ENCODE measurements at places on chromosomes 5 and 9.

DNA sequence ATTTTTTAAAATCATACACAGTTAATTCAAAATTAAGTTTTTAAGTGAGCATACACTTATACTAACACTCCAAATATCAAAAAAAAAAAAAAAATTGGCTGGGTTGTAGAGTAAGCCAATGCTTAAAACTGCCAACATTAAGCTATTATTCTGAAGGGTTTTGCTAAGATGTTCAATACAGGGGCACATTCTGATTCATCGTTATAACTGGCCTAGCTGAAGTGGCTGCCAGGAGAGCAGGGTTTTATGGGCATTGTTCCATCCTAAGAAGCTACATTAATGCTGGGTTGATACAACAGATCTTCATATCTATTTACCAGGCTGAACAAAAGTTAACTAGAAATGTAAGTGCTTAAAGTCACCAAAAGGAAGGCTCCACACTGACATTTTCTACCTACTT, 13.4 kb downstream of the ELAVL2 start:
- DNase-seq = no peak

DNA sequence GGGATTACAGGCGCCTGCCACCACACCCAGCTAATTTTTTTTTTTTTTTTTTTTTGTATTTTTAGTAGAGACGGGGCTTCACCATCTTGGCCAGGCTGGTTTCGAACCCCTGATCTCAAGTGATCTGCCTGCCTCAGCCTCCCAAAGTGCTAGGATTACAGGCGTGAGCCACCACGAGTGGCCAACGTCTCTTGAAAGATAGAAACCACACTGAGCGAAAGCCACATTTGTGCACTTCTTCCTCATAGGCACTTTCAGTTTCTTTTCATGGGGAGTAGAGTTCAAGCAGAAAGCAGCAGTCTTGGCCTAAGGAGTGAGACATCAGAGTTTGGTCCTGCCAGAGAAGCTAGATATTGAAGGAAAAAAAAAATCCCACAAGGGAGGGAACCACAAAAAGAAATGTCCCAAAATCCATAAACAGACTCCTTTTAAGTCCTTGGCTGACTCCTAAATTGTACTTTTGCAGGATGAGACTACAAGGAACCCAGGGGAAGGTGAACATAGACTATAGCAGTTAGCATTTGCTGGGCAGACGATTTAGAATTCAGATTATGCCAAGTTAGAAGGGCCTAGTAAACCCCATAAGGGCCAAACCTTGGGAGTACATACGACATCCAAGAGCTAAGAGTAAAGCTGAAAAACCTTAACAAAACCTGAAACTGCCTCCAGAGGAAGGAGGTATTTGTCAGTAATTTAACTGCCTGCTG, 43.9 kb upstream of the GLIPR2 start:
- no peak for DNase-seq

- no peak for DNase-seq
Measured at GRCh38 chr5:1783216-1783554, 16.5 kb downstream of the MRPL36 start.

- DNase-seq = no peak
Measured at GRCh38 chr9:5786370-5787127, 46.4 kb downstream of the ERMP1 start.

- DNase-seq = no peak
Measured at GRCh38 chr9:135165756-135166519, 78.5 kb downstream of the OLFM1 start.

DNA sequence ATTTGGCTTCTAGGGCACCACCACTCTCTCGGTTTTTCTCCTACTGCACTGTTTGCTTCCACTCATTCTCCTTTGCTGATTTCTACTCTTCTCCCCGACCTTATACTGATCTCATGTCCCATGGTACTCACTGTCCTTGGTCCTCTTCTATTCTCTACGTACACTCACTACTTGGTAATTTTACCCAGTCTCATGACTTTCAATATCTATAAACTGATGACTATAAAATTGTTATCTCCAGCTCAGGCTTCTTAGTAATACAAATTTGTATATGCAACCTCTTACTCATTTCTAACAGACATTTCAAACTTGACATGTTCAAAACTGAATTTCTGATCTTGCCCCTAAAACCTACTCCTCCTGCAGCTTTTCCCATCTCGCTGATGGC, 4.1 kb downstream of the RAPGEF6 start:
- no peak for DNase-seq

GRCh38 chr9:96025995-96026602, 150.6 kb downstream of the ERCC6L2 start:
- DNase-seq = no peak

GRCh38 chr5:1304033-1304432, 9.2 kb upstream of the TERT start:
- no peak for DNase-seq

DNA sequence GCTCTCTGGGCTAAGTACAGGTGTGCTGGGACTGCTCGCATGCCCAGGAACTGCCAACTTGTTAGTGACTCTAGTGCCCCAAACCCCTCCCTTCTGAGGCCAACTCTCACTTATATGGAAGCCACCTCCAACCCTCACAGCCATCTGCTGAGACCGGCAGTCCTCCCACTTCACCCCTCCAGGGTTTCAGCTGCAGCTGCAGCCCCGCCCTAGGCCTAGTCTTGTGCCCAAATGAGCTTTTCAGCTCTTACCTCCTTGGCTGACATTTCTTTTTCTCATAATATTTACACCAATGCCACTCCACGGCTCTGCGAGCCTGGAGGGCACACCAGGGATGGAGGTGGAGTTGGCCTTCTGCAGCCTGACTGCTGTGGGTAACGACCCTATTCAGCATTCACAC, 166.6 kb downstream of the ROR2 start:
- no peak for DNase-seq

GRCh38 chr5:7271435-7272084, 124.4 kb upstream of the ADCY2 start:
- no peak for DNase-seq

GRCh38 chr9:77891128-77891800, 140.3 kb downstream of the GNAQ start:
- no peak for DNase-seq

DNA sequence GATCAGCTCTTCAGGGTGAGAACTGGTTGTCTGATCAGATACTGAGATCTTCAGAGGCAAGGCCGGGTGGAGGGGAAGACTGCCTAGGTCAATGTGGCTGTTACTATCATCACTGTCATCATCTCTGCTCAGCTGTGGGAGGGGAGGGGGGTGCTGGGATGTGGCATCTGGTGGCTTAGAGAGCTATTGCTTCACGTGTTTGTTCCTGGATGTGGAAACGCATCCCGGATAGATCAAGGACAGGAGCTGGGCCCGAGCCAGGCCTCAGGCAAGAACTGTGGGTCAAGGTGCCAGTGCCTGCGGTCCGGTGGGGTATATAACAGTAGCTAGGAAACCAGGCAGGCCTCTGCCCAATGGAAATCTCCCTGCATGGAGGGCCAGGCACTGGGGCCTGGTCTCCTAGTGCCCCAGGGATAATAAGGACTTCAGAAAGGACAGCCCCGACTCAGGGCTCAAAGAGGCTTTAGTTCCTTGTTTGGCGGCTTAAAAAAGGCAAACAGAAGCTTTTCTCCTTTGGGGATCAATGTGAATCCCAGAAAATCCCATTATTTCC, 30.3 kb upstream of the TIFAB start:
- no peak for DNase-seq

DNA sequence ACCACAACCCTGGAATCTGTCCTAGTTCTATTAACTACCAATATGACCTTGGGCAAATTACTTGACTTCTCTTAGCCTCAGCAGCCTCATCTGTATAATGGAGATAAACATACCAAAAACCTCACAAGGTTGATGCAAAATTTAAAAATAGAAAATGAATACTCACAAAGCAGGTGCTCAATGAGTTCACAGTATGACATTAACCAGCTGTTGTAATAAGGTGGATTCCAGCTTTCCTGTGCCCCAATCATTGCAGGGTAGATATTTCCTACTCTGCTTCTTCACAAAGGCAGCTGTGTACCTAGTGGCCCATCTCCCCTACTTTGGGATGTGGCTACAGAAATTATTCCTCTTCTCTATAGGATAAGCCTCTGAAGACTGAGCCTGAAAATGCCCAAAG, 8.8 kb downstream of the HTR4 start:
- DNase-seq = no peak

- DNase-seq = peak; percentile 43
Measured at GRCh38 chr9:120187758-120188157, 392.2 kb downstream of the CDK5RAP2 start.

DNA sequence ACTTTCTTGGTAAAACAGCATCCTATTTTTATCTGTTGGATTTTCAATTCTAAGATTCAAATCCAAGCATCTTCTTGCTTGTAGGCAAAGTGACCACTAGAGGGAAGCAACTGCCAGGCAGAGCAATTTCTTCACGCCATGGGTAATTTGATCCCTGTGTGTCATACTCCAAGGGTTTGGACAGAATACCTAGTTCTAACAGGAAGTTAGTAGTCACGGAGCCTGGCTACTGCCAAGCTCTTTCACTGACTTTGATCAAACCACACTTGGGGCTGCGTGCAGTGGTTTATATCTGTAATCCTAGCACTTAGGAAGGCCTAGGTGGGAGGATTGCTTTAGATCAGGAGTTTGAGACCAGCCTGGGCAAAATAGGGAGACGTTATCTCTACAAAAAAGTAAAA, 473.6 kb upstream of the TNC start:
- DNase-seq = peak; percentile 91

DNA sequence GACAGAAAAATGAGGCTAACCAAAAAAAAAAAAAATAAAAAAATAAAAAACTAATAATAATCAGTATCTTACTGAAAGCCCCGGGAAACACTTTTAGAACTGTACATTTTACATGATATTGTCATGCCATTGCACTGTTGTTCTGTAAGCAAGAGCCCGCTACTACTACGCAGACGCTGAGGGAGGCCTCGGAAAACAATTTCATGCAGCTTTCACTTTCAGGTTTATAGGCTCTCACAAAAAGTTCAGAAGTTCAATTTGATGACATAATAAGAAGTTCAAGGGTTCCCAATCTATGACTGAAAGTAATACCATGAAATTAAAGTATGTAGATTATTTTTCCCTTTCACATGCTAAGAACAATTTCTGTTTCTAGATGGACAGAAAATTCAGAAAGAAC, 318.3 kb upstream of the ITGA1 start:
- DNase-seq = no peak

- no peak for DNase-seq
Measured at GRCh38 chr5:133642153-133642722, 29.9 kb upstream of the FSTL4 start.

DNA sequence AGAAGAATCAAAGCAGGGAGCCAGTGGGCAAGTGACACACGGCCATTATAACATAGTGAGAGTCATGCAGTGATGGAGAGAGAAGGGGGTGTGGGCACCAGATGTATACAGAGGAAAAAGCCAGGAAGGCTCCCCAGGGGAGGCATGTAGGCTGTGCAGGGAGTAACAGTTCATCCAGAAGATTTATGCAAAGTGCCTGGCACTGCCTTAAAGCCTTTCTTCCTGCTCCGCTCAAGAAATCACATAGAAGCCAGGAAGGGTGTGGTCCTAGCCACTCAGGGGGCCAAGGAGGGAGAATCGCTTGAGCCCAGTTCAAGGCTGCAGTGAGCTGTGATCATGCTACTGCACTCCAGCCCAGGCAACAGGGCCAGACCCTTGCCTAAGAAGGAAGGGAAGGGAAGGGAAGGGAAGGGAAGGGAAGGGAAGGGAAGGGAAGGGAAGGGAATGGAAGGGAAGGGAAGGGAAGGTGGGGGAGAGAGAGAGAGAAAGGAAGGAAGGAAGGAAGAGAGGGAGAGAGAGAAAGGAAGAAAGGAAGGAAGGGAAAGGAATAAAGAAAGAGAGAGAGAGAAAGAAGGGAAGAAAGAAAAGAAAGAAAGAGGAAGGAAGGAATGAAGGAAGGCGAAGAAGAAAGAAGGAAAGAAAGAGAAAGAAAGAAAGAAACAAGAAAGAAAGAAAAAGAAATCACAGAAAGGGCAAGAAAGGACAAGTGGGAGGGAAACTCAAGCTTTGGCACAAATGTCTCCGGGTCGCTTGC, 89.8 kb downstream of the LHX2 start:
- no peak for DNase-seq
